Breast epithelium (tissue), 4 donors: ENCODE measurements at places on chromosomes 16 and 17. TPM values are rescaled to one million over a fixed set of nuclear protein-coding genes. Genes with fewer than 3 reads are reported as not detected.

UBN1 gene
- 28.8 TPM for total RNA-seq

AHSP gene
- total RNA-seq, result not detected

PPP1R27 gene
- total RNA-seq, result not detected

ADAD2 gene
- total RNA-seq, result not detected

- no peak overlapping the region for H3K27ac ChIP-seq
- H3K36me3 ChIP-seq, result no peaks in the 10 kb centered on the region
- no peaks in the 10 kb centered on the region for H3K27me3 ChIP-seq
- no peak for DNase-seq
- H3K4me1 ChIP-seq, result no peaks in the 10 kb centered on the region
- H3K4me3 ChIP-seq, result no peak overlapping the region
These were observed 74.4 kb downstream of the WSB1 start for GRCh38 chr17:27368151-27368795.

- DNase-seq, result no peak
- no peak overlapping the region for H3K4me3 ChIP-seq
- no peaks in the 10 kb centered on the region for H3K4me1 ChIP-seq
- H3K27ac ChIP-seq, result no peak overlapping the region
- H3K27me3 ChIP-seq, result no peaks in the 10 kb centered on the region
- H3K36me3 ChIP-seq, result no peaks in the 10 kb centered on the region
These were observed 415.1 kb downstream of the NPIPA8 start for GRCh38 chr16:17921357-17921978.

DNA sequence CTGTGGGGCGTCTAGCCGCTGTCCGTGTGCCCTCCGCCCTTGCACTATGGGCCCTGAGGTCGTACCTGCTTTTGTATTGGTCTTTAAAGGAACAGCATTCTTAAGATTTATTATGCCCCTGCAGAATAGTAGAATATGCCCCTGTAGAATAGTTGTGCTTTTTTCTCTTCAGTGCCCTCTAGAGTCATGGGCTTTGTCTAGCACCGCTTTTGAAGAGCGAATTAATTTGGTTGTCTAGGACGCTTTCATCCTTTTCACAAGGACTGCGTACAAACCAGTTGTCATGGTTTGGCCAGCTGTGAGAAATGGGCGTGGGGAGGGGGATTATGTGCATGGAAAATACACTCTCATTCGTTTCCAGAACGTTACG is 621 bp downstream of the CEP95 start:
- H3K4me1 ChIP-seq, result peaks cover 17% of the 10 kb centered on the region
- H3K27me3 ChIP-seq, result no peaks in the 10 kb centered on the region
- no peak for DNase-seq
- peak overlapping the region; percentile 91 for H3K4me3 ChIP-seq
- peak overlapping the region; percentile 99 for H3K27ac ChIP-seq

GRCh38 chr16:10539793-10540192 is 40.6 kb downstream of the EMP2 start:
- H3K4me3 ChIP-seq, result no peak overlapping the region
- no peak for DNase-seq
- no peak overlapping the region for H3K27ac ChIP-seq
- no peaks in the 10 kb centered on the region for H3K36me3 ChIP-seq
- no peaks in the 10 kb centered on the region for H3K27me3 ChIP-seq
- no peaks in the 10 kb centered on the region for H3K4me1 ChIP-seq

GRCh38 chr17:66789093-66789492 is 45.8 kb upstream of the CACNG5 start:
- H3K27me3 ChIP-seq, result no peaks in the 10 kb centered on the region
- no peaks in the 10 kb centered on the region for H3K4me1 ChIP-seq
- DNase-seq, result no peak
- H3K36me3 ChIP-seq, result no peaks in the 10 kb centered on the region
- no peak overlapping the region for H3K27ac ChIP-seq

DNA sequence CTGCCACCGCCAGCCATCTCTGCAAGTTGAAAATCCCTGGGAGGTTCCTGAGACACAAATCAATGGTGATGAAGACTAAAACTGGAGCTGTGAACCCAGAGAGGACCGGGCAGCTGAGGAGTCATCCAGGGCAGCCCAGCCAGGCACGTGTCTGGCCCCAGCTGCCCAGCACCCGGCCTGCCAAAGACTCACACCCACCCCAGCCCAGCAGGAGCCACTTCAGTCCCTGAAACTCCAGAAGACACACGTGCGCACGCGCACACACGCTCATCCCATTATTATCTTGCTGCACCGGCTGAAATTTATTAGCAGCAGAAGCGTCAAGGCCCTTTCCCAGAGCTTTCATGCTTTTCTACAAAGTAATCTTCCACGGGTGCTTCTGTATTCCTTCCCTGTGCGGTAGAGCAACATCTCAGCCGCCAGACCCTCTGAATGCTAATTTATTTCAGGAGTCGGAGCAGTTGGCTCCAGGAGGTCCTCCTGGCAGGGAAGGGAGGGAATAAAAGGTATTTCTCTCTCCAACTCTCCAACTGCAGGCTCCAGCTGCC is 59.8 kb upstream of the RBFOX3 start:
- H3K4me1 ChIP-seq, result no peaks in the 10 kb centered on the region
- DNase-seq, result peak; percentile 28
- H3K27me3 ChIP-seq, result peaks cover 59% of the 10 kb centered on the region
- H3K27ac ChIP-seq, result no peak overlapping the region
- no peaks in the 10 kb centered on the region for H3K36me3 ChIP-seq

DNA sequence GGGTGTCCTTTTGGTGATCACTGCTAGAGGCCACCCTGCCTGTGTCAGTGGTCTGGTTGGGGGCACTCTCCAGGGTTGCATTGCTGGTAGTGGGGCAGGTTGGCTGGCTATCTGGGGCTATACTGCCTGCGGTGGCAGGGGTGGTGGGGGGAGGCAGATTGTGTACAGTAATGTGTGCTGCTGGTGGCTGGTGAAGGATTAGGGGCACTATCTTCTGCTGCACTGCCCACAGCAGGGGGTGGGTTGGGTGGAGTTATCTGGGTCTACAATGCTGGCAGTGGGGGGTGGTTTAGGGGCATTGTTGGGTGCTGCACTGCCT is 204.0 kb upstream of the WSB1 start:
- DNase-seq, result no peak
- no peaks in the 10 kb centered on the region for H3K4me1 ChIP-seq
- no peaks in the 10 kb centered on the region for H3K36me3 ChIP-seq
- H3K4me3 ChIP-seq, result no peak overlapping the region

DNA sequence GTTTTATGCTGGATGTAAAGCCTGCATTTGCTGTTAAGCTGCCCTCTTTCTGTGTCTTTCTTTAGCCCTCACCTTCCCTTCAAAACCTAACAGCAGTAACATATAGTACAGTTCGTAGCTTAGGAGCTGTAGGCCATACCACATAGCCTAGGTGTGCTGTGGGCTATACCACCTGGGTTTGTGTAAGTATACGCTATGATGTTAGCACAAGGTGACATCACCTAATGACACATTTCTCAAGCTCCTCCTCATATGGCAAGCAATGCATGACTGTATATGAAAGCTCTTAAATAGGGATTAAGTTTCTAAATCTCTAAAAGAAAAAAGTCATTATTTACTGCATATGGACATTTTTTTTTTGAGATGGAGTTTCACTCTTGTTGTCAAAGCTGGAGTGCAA is 57.8 kb upstream of the TMEM97 start:
- H3K36me3 ChIP-seq, result no peaks in the 10 kb centered on the region
- H3K27me3 ChIP-seq, result no peaks in the 10 kb centered on the region
- no peaks in the 10 kb centered on the region for H3K4me1 ChIP-seq
- H3K27ac ChIP-seq, result no peak overlapping the region

- no peaks in the 10 kb centered on the region for H3K4me1 ChIP-seq
- no peak for DNase-seq
- no peak overlapping the region for H3K4me3 ChIP-seq
These were observed 15.7 kb downstream of the ZDHHC7 start for GRCh38 chr16:84995663-84996062.

DNA sequence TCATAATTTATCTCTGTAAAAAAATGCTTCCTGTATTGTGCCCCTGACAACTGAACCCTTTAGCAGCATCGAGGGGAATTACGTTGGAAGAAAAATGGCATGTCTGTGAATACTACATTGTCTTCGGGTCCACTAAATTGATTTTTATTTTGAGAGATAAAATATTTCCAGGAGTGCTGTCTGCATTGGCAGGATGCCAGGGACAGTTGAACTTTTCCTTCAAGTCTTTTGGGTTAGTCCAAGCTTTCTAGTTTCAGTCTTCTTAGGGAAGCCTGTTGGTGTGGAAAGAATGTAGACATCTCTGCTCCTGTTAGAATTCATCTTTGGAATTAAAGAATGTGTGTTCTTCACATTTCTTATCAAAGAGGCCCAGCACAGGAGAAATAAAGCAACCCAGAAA is 557.9 kb downstream of the TMEM114 start:
- H3K27ac ChIP-seq, result no peak overlapping the region
- H3K36me3 ChIP-seq, result no peaks in the 10 kb centered on the region
- DNase-seq, result no peak
- no peaks in the 10 kb centered on the region for H3K4me1 ChIP-seq
- no peak overlapping the region for H3K4me3 ChIP-seq
- no peaks in the 10 kb centered on the region for H3K27me3 ChIP-seq

- H3K27ac ChIP-seq, result peak overlapping the region; percentile 99
- no peak for DNase-seq
- peaks cover 13% of the 10 kb centered on the region for H3K4me1 ChIP-seq
- H3K27me3 ChIP-seq, result no peaks in the 10 kb centered on the region
- no peak overlapping the region for H3K4me3 ChIP-seq
These were observed 4.6 kb downstream of the RAI1 start for GRCh38 chr17:17685775-17686291.

- peak within 1 kb of the TSS; percentile 95 for H3K27ac ChIP-seq
- peaks cover 9% of the 10 kb centered on the region for H3K4me1 ChIP-seq
- no peaks in the 10 kb centered on the region for H3K27me3 ChIP-seq
- H3K4me3 ChIP-seq, result peak within 1 kb of the TSS; percentile 62
These were observed at the start of gene TMEM107 for GRCh38 chr17:8176197-8176940. Gene TMEM107, minus strand, starts transcription at chr17:8176380. Its CDS starts 94 bp downstream, at chr17:8176286.

DNA sequence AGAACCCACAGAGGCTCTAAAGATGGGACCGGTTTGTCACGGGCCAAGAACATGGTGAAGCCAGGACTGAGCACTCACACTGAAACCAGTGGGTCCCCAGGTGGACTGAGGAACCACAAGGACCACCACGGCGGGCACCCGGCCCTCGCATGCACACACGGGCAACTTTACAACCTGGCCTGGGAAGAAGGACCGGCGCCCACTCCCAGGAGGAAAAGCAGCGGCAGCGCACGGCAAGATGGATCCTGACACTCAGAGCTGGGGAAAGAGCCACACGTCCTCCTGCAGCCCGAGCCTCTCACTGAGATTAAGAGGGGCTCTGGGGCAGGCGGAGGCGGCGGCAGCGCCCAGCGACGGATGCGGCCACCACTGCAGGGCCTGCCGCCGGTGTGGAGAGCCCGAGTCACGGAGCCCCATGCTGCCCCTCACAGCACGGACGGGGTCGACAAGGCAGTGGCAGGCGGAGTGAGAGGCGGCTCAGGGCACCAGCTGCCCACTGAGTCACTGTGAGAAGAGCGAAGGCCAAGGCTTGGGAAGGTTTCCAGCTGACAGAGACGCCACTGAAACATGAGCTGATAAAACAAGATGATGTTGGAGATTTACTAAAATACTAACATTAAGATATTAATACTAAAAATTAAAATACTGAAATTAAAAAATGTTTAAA is 118.3 kb downstream of the ANKRD11 start:
- no peaks in the 10 kb centered on the region for H3K27me3 ChIP-seq
- H3K36me3 ChIP-seq, result no peaks in the 10 kb centered on the region
- H3K4me1 ChIP-seq, result no peaks in the 10 kb centered on the region
- H3K27ac ChIP-seq, result no peak overlapping the region
- DNase-seq, result no peak

DNA sequence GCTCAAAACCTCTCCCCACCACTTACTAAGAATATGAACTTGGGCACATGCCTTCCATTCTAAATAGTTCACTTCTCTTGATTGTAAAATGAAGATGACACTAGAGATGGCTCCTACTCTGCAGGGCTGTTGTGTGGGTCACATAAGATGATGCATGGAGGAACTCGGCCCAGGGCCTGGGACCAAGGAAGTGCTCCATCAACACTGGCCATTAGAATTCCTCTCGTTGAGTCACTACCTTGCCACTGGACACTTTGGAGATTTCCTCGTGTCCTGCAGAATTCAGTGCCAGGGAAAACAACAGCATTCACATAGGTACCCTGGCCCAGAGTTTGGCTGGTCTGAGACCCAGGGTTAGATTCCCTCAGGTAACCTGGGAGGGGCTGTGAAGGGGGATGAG is 18.6 kb downstream of the HNF1B start:
- H3K4me3 ChIP-seq, result no peak overlapping the region
- H3K36me3 ChIP-seq, result no peaks in the 10 kb centered on the region
- H3K4me1 ChIP-seq, result no peaks in the 10 kb centered on the region
- no peak overlapping the region for H3K27ac ChIP-seq
- no peak for DNase-seq

- H3K4me1 ChIP-seq, result no peaks in the 10 kb centered on the region
- DNase-seq, result no peak
- no peak overlapping the region for H3K27ac ChIP-seq
- H3K4me3 ChIP-seq, result no peak overlapping the region
- no peaks in the 10 kb centered on the region for H3K36me3 ChIP-seq
These were observed 29.8 kb upstream of the DNAH17 start for GRCh38 chr17:78607038-78607437.

DNA sequence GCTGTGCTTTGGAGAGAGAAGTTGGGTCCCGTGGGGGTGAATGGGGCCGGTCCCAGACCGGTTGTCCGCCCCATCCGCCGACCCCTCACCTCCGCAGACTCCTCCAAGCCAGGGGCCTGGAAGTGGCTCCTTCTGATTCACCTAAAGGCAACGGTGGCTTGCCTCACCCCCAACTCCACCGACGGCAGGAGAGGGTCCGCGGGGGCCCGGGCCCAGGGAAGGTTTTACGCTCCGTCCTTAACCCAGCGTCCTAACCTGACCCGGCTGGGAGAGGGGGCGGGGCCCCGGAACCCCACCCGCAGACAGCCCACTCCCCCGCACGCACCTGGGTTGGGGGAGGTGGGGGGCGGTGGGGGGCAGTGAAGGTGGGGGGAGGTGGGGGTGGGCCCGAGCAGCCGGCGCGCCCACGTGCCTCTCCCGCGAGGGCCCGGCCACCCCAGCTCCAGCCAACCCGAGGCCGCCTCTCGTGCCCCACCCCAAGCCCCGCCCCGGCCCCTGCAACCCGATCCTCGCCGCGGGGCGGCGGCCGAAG is 12.7 kb upstream of the CD300A start:
- H3K27me3 ChIP-seq, result no peaks in the 10 kb centered on the region
- H3K27ac ChIP-seq, result peak overlapping the region; percentile 90
- peak; percentile 85 for DNase-seq
- peaks cover 12% of the 10 kb centered on the region for H3K4me1 ChIP-seq
- peak overlapping the region; percentile 55 for H3K4me3 ChIP-seq

DNA sequence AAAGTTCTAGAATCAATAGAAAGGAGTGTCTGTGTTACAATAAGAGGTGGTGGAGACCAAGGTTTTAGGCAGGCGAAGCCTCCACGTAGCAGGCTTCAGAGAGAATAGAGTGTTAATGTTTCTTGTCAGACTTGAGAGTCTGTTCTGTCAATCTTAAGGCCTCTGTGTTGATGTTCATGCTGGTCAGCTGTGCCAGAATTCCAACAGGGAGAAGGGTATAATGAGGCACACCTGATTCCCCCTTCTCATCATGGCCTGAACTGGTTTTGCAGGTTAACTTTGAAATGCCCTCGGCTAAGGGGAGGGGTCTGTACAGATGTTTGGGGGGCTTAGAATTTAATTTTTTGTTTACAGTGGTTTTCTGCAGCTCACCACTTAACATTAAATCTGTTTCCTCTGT is 46.0 kb downstream of the RNF112 start:
- no peaks in the 10 kb centered on the region for H3K36me3 ChIP-seq
- H3K4me1 ChIP-seq, result no peaks in the 10 kb centered on the region
- DNase-seq, result no peak
- H3K27ac ChIP-seq, result no peak overlapping the region
- no peaks in the 10 kb centered on the region for H3K27me3 ChIP-seq

- DNase-seq, result no peak
- no peak overlapping the region for H3K4me3 ChIP-seq
- no peaks in the 10 kb centered on the region for H3K4me1 ChIP-seq
These were observed 39.0 kb downstream of the TEX2 start for GRCh38 chr17:64223931-64224629.
